ENCODE measurements at places on chromosomes 11 and 22.

- DNase-seq = peak; percentile 43
These were observed 557 bp downstream of the GTPBP1 start for GRCh38 chr22:38706101-38706900.

- no peak for DNase-seq
These were observed 27.6 kb upstream of the TOLLIP start for GRCh38 chr11:1336836-1337646.

DNA sequence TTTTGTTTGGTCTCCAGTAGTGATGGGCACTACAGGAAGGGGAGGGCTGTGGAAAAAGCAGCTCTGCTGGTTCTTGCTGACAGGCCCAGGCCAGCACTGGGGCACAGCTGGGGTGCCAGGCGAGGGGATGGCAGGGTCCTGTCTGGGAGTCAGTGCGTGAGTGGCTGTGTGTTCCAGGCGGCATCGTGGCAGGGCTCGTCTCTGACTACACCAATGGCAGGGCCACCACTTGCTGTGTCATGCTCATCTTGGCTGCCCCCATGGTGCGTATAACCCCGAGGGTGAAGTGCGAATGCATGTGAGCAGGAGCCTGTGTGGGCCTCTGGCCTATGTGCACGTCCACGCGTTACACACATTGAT is 20.9 kb downstream of the SLC37A2 start:
- no peak for DNase-seq

DNA sequence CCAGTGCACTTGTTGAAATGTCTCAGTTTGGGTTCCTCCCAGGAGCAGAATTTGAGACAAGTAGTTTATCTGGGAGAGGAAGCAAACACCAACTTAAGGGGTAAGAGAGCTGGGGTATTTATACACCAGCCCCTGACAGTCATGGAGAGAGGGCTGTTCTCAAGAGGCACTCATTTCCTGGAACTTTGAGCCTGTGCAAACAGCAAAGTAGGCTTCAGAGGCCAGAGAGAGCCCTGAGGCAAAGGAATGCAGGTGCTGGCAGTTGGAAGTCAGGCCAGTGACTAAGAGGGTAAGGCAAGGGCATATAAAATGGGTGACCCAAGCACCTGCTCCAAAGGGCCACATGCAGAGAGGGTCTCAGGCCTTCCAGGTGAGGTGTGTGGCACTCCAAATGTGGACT is 16.1 kb downstream of the MS4A18 start:
- no peak for DNase-seq

DNA sequence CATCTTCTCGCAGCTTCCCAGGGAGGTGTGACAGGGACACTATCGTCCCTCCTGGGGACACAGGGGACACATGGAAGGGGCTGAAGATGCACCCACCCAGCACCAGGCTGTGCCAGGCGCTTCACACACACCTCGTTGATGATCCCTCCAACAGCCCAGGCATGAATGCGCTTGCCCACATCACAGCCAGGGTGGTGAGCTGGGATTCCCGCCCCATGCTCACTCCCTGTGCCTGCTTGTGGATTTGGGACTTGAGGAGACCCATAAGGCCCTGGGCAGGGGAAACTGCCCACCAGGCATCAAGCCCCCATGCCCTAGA is 57.8 kb downstream of the OTOG start:
- DNase-seq = no peak

GRCh38 chr11:3626250-3626960 is 15.4 kb downstream of the ART5 start:
- DNase-seq = no peak

- no peak for DNase-seq
These were observed 25.7 kb downstream of the USP28 start for GRCh38 chr11:113849713-113850112.

- no peak for DNase-seq
These were observed 62.0 kb upstream of the THY1 start for GRCh38 chr11:119484741-119485605.

- DNase-seq = no peak
These were observed 21.4 kb downstream of the CD6 start for GRCh38 chr11:60992842-60993409.

DNA sequence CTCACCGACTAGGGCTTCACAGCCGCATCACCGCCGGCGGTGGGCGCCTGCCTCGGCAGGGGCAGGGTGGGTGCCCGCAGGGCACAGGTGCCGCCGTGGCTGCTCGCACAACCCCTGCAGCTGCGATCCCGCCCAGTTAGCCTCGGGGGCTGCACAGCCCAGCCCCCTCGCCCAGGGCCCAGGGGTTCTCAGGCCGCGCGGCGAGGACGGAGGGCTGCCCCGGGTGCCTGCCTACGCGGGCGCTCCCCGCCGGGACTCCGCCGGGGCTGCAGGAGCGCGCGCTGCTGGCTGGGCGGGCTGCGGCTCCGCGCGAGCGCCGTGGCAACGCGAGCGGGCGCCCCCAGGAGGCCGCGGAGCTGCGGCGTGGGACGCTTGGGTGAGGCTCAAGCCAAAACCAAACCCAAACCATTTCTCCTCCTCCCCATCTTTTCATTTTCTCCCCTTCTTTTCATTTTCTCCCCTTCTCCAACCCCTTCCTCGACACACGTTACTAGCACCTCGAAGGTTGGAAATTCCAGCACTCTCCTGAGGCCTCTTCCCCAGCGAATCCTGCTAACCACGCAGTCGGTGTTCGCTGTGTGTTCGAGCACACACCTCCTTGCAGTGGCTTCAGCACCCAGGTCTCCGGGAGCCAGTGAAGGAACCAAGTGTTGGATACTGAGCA is at the start of gene MICAL3:
Gene MICAL3 (minus strand): TSS at position 286 of the 664 bp plus-strand sequence. CDS start 117,749 bp downstream, outside the sequence.
- DNase-seq = peak; percentile 73

DNA sequence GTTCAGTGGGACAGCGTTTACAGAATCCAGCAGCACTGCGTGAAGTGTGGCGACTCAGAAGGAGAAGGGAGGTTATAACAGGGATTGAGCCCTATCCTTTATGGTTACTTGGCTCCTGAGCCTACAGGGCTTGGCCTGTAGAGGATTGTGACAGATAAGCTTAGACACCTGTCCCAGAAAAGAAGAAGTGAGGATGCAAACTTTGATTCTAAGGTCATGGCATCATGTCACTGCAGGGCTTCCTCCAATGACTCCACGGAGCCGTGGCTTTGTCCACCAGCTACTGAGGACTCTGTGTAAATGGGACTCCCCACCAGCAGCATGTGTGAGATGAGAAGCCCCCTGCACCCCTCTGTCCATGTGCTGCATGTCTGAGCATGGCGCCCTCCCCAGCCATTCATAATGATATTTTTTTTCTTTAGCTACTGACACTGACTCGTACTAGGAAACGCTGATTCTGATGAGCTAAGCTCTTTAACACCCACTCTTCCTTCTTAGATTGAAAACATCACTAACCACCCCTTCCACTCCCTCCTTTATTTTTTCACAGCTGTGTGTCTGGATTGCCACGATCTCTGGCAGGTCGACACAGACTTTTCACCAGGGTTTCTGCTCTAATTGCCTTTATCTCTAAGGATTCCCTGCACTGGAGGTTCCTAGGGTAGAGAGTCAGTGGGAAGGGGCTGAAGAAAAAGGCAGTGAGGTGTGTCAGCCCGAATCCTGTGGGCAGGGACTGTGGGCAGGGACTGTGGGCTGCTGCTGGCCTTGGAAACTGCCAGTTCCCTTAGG is 65.5 kb upstream of the TTC12 start:
- no peak for DNase-seq

DNA sequence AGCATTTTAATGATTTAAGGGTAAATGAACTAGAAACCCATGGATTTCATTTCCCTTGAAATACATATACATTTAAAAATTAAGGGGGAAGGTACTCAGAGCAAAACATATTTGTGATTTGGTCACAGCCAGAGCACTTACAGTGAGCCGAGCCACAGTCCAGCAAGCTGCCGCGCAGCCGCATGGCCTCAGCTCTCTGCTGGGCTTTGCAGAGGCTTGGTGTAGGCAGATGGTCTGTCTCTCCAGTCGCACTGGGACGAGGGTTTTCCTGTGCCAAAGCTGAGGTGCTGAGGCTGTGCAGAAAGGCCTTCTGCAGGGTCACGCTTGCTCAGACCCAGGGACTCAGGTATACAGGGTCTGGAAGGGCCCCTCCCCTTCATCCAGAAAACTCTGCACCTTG is 367.3 kb downstream of the OPCML start:
- no peak for DNase-seq

DNA sequence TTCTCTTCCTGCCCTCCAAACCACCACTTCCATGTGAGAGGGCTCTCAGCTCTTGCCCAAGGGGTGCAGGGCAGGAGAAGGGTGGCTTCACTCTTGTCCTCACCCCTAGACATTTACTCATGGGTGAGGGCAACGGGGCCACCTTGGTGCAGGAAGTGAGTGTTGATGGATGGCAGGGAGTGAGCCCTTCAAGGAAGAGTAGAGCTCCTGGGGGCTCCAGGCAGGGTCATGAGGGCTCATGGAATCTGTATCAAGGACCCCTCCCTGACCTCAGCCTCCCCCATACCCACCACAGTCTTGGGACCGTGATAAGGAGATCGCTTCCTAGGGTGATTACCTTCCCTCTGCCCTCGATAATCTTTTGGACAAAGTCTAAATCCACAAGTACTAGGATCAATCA is 37.8 kb downstream of the TSPAN18 start:
- DNase-seq = no peak

DNA sequence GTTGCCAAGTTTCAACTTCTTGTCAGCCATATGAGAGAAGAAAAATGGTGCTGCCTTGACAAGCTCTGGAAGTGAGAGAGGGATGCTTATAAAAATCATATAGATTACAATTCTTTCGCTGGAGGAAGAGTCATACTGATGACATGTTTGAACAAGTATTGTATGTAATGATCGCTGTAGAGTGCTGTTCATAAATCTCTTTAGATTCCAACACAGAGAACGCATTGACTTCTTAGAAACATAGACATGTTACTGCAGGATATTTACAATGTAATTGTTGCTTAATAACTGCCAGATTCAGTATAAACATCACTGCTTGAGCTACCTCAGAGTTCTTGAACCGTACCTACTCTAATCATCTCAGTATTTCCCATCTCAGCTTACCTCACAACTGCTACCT is 571.6 kb downstream of the LUZP2 start:
- no peak for DNase-seq

DNA sequence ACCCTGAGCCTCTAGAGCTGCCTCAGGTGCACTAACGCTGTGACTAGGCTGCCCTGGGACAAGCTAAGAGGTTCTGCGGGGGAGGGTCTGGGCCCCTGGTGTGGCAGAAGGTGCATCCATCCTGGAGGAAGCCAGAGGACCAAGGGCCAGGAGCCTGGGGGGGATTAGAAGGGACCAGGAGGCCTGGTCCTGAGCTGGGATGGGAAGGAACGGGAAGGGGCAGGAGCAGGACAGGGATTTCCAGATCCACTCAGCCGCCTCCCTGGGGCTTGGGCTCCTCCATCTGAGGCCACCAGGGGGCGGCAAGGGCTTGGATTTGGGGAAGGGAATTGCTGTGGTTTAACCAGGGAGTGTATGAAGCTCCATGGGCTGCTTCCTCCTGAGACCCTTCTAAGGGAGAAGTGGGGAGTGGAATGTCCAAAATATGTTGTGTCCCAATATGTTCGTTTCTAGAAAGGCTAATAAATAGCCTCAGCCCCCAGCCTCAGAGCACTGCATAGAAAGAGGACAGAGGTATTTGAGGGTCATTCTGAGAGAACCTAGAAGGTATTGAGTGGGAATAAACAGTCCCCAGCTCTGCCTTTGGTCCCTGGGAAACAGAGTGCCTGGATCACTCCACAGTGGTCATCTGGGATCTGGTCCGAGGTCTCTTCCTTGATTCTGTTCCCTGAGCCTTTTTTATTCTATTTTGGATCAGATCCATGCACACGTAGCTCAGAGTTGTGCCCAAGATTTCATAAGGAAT is 17.4 kb upstream of the PRAME start:
- DNase-seq = peak; percentile 61
